Left kidney (tissue), 8 donors: ENCODE measurements at places on chromosomes 6 and 20. TPM values are rescaled to one million over a fixed set of nuclear protein-coding genes. Genes with fewer than 3 reads are reported as not detected.

GRCh38 chr6:136719280-136720044, 72.8 kb downstream of the MAP3K5 start:
- DNase-seq: no peak

GRCh38 chr6:81708113-81708699, 44.3 kb downstream of the TENT5A start:
- DNase-seq: no peak

DNA sequence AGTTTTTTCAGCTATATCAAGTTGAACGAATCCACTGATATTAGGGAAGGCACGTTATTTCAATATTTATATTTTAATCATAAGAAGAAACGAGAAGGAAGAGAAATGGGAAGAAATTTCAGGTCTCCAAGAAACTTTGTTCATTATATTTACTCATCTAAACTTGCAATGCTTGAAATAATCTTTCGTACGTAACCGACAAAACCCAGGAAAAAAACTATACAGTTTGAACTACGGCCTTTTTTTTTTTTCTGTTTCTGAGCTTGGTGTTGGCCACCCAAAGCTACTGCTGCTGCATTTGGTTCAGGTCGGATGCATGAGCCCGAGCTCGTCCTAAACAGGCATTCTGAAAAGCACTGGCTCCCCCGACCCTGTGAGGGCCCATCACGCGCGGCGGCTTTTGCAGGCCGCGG, 548 bp downstream of the PERP start:
- DNase-seq: no peak

DNA sequence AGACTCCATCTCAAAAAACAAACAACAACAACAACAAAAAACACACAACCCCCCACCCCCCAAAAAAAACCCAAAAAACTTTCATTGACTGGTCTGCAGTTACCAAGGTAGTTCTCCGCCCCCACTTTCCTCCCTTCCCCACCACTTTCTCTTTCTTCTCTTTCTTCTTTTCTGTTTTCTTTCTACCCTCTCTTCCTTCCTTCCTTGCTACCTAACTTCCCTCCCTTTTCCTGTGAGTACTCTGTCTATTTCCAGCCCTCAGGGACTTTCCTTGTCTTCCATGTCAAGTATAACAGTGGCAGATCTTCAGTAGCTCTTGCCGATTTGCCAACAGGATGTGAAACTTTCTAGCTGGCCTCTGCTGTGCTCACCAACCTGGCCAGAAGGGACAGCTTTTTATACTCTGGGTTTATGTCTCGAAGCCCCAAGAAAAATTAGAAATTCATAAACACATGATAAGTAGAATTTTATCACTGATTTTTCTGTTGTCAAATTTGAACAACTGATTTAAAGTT, 399.5 kb downstream of the QKI start:
- no peak for DNase-seq

DNA sequence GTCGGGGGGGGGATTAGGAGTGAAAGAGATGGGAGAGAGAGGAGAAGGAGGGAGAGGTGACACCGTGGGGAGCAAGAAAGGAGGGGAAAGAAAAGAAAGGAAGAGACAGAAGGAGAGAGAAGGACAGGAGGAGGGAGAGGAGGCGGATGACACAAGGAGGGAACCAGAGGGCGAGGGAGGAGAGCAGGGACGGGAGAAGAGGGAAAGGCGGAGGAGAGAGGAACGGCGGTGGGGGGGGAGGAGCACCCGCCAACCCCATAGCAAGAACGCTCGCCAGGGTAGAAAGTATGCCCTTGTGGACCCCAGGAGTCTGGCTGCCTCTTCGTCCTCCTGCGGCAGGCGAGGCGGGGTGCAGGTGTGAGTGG, 4.5 kb upstream of the INSM1 start:
- DNase-seq: no peak

DNA sequence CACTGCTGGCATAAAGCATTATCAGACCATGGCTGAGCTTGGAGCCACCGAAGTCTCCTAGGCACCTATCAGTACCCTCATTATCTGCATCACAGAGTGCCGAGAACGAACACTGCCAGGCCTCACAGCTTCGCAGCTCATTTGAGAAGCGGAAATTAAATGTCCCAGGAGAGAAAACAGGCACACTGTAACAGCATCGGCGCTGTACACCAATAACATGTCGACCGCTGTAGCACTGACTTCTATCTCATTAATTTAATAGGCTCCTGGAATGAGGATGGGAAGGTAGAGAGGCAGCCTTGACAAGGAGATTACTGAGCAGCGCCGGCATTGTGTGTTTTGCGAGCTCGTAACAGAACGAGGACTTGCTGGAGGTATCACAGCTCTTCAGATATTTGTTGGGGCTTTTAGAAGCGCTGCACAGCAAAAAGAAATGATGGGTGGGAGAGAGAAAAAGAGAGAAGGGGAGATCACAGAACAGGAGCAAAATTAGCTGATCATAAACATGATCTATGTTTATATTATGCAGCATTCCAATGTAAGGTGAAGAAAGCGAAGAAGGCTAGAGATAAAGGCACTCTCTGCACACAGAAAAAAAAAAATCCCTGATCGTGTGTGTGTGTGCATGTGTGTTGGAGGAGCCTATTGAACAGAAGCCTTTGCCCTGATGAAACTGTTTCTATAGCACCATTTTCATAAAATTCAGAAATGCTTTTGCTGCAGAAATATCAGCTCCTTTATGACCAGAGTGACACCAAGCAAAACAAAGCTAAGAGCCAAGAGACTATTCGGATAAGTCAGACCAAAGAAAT, 29.2 kb downstream of the ID4 start:
- no peak for DNase-seq

GRCh38 chr6:63509652-63510352, 62.5 kb upstream of the LOC128125822 start:
- peak; percentile 15 for DNase-seq

DNA sequence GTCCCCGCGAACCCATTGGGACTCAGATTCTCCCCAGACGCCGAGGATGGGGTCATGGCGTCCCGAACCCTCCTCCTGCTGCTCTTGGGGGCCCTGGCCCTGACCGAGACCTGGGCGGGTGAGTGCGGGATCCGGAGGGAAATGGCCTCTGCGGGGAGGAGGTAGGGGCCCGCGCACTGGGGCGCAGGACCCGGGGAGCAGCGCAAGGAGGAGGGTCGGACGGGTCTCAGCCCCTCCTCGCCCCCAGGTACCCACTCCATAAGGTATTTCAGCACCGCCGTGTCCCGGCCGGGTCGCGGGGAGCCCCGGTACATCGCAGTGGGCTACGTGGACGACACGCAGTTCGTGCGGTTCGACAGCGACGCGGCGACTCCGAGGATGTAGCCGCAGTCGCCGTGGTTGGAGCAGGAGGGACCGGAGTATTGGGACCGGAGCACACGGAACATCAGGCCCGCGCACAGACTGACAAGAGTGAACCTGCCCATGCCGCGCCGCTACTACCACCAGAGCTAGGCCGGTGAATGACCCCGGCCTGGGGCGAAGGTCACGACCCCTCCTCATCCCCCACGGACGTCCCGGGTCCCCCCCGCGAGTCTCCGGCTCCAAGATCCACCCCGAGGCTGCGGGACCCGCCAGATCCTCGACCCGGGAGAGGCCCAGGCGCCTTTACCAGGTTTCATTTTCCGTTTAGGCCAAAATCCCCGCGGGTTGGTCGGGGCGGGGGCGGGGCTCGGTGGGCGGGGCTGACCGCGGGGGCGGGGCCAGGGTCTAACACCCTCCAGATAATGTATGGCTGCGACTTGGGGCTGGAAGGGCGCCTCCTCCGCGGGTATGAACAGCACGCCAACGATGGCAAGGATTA, 15.7 kb upstream of the HLA-A start:
- no peak for DNase-seq

- no peak for DNase-seq
Measured at GRCh38 chr20:53580376-53581111, 13.1 kb downstream of the ZNF217 start.

DNA sequence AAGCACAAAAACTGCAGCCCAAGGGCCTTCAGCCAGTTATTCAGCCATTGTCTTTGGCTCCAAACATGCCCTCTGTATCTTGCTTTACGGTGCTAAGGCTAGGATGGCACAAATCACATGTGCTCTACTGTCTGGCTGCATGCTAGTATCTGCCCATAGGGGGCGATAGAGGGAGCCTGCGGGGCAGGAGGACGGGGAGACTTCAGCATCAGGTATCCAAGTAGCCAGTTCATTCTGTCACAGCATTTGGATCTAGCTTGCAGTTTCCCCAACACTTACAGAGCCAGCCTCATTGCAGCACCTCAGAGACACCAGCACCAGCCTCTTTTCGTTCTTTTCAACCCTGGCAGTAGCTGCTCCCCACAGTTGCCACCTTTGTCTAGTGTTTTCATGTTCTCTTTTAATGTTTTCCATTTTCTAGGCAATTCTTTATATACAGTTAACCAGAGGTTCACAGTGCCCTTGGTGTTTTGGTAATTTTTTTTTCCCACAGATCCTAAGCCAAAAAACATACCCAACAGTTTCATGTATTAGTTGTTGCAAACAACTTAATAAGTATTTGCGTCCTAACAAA, 705.9 kb downstream of the PTPRT start:
- no peak for DNase-seq

DNA sequence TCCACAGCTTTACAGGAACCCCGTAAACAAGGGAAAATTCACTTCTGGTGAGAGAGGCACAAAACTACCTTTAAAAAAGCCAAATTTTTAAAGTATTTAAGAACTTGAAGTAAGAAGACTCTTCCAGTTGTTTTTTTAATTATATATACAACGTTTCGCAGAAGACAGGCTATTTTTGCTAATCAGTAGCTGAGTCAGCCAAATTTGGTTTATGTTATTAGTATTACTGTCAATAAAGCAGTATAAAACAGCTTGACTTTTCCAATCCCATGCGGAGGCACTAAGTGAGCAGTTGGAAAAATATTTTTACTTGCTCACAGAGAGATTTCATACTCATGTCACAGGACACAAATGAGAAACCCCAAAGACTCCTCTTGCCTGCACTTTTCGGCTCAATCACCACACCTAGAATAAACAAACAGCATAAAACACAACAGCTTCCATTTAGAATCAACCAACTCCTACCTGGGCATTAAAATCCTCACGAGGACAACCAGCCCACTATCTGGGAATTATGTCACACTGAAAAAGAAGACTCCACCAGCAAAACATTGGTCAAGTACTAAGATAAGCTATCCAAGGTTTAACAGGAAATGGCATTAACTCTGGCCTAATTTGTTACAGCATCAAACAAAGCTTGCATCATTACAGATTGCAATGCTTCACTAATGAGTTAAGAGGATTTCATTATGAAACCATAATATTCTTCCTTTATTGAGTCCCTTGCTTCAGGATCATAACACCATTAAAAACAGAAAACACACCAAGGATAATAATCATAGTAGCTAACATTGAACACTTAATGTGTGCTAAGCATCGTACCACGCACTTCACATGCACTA, 26.3 kb downstream of the ELOVL5 start:
- no peak for DNase-seq

DNA sequence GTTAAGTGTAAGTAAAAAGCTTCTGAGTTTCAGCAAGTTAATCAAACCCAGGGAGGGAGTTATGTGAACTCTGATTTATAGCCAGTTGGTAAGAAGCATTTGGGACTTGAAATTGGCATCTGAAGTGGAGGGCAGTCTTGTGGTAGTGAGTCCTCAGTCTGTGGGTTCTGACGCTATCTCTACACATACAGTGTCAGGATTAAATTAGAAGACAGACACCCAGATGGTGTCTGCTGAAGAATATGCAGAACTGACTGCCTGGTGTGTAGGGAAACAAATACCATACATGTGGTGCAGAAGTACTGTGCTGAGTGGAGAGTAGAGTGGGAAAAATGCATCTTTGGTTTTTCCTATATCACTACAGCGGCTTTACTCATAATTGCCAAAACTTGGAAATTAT, 43.5 kb upstream of the PLN start:
- no peak for DNase-seq

- no peak for DNase-seq
Measured at GRCh38 chr20:57761413-57761734, 51.6 kb upstream of the PMEPA1 start.

DNA sequence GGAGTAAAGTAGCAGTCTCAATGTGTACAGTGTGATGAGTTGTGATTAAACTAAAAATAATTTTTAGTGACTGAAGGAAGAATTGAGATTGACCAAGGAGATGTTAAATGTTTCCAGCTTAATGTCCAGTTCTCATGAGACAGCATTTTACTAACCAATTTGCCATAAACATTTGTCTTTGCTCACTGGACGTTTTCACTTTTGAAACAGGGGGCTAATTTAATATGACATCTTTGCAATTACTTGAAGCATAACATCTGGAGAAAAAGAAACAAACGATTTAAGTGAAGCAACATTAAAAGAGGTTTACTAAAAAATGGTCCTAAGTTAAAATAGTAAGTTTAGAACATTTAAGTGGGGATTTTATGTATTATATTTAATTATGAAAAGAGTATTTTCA, 443.8 kb downstream of the BCKDHB start:
- DNase-seq: peak; percentile 42

GRCh38 chr6:116066789-116067188, 6.1 kb upstream of the FRK start:
- DNase-seq: no peak

GRCh38 chr6:167056370-167056769, 57.2 kb downstream of the CEP43 start:
- no peak for DNase-seq

DNA sequence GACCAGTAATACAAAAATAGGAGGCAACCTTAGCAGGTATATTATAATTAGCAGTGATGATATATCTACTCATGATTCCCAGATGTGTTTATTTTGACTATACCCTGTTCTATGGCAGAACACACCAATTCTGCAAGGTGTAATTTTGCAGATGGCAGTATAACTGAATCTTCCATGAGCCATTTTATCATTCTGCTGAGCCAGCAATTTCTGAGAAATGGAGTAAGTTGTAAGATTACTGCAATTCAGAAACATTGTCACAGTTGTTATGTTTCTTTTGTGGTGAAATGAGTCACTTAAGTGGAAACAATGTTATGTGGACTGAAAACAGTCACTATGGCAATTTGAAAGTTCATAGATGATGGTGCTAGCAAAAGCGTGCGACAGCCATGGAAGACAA, 63.7 kb upstream of the RIMS1 start:
- no peak for DNase-seq

DNA sequence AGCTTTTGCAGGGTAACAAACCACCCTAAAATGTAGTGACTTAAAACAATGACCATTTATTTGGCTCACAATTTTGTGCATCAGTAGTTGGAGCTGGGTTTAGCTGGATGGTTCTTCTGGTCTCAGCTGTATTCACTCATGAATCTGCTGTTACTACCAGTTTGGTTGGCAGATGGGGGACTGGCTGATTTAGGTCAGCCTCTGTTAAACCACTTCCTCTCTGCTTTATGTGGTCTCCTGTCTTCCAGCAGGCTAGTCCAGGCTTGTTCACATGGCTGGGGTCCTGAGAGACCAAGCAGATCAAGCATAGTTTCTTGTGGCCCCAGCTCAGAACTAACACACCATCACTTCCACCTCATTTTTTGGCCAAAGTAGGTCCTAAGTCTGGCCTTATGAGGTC, 67.2 kb upstream of the LAMP5 start:
- DNase-seq: no peak

The VIP gene
- polyA plus RNA-seq: 1.6 TPM

The GTF3C6 gene
- polyA plus RNA-seq: 107 TPM

The ZBTB46 gene
- 16.7 TPM for polyA plus RNA-seq

The COL20A1 gene
- 1.2 TPM for polyA plus RNA-seq

The FABP7 gene
- 0.20 TPM for polyA plus RNA-seq

The WFDC5 gene
- polyA plus RNA-seq: not detected

The SLC17A2 gene
- 0.86 TPM for polyA plus RNA-seq

The CGA gene
- 0.38 TPM for polyA plus RNA-seq

The ZNF311 gene
- polyA plus RNA-seq: 7.9 TPM

The KCNK17 gene
- not detected for polyA plus RNA-seq

The SLA2 gene
- 0.18 TPM for polyA plus RNA-seq

The NNAT gene
- 90.1 TPM for polyA plus RNA-seq

The NAA20 gene
- polyA plus RNA-seq: 97.1 TPM
